Astrocyte of the hippocampus (primary cell): ENCODE measurements at places on chromosomes 13 and 19.
A peak's percentile ranks its signal among the peaks of the same experiment; 100 is the strongest.

- no peak for DNase-seq
These were observed 71.4 kb downstream of the LRCH1 start for GRCh38 chr13:46624353-46624752.

GRCh38 chr19:41997121-41997850 lies 3.3 kb upstream of the ATP1A3 start:
- peak; percentile 83 for DNase-seq

GRCh38 chr13:33119856-33120543 lies 103.8 kb downstream of the KL start:
- DNase-seq, result peak; percentile 65

DNA sequence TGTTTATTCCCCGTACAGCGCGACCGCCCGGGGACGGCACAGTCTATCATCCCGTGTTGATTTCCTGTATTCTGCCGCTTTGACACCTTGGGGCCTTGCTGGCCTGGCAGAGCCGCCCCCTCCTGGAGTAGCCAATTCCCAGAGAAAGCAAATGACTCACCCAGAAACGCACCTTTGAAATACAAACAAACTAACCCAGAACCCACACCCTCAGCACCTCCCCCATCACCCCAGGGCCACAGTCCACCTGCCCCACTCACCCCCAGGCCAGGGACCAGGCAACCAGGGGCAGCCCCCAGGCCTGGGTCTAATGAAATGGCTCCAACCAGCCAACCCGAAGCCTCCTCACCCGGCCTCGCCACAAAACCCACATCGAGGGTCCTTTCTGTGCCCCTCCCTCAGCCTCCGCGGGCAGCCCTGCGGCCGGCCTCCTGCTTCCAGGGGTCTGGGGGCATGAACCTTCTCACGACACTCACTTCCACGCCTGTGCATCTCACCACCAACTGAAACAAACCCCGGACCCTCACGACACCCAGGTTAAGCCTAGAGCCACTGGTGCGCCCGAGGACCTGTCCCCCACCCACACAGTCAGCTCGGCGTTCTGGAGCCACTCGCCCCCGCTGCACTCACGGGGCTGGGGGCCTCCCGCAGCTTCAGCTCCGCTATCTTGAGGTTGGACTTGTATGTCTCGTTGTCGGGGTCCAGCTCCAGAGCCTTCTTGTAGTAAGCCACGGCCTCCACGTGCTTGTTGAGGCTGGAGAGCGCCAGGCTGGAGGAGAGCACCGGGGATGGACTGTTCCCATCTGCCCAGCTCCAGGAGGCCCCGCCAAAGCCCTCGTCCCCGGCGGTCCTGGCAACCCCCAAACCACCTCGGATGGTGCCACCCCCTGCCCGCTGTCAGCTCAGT lies 20.9 kb downstream of the SGTA start:
- DNase-seq, result no peak

GRCh38 chr13:33918199-33918932 lies 100.4 kb downstream of the RFC3 start:
- peak; percentile 74 for DNase-seq

DNA sequence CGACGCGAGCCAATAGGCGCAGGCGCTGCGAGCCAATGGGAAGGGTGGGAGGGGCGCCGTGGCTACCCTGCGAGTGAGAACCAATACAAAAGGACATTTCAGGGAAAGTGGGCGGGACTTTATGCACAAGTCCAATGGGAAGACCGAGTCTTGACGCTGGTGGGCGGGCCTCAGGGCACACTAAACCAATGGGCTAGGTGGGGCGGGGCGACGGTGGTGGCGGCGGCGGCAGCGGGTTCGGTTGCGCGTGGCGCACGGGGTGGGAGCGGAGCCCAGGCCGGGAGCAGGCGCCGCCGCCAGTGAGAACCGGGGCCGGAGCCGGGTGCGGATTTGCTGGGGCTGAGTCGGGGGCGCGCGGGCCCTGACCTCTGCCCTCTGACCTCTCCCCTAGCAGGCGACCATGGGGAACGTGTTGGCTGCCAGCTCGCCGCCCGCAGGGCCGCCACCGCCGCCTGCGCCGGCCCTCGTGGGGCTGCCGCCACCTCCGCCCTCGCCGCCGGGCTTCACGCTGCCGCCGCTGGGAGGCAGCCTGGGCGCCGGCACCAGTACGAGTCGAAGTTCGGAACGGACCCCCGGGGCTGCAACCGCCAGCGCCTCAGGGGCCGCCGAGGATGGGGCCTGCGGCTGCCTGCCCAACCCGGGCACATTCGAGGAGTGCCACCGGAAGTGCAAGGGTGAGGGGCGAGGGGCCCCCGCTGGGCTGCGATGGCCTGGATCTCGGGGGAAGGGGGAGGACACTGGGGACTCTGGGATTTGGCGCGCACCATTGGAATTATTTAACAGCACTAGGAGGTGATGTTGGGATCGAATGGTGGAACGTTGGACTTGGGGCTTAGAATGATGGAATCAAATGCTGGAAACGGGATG lies at the start of gene TOMM40:
TOMM40 (plus strand) TSS at position 239 of the 867 bp plus-strand sequence; CDS start at position 401, 162 bp downstream.
- DNase-seq, result peak; percentile 31

DNA sequence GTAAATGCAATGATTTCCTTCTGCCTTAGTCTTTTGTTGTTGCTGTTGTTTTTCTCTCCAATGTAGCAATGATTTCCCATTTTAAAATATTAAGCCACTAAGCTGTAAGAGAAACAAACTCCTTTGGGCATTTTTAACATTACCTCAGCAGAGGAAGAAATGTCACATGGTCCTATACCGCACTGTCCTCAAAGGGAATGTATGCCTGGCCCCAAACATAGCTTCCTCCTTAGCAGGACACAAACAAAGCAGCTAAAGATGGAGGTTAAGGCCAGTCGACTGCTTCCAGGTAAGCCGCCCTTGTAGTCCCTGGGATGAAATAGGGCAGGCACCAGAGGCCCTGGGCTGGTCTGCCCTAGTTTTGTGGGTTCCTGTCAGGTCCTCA lies 249.0 kb downstream of the TSHZ3 start:
- DNase-seq, result no peak

- no peak for DNase-seq
These were observed 25.9 kb downstream of the ZSWIM9 start for GRCh38 chr19:48196321-48196763.

DNA sequence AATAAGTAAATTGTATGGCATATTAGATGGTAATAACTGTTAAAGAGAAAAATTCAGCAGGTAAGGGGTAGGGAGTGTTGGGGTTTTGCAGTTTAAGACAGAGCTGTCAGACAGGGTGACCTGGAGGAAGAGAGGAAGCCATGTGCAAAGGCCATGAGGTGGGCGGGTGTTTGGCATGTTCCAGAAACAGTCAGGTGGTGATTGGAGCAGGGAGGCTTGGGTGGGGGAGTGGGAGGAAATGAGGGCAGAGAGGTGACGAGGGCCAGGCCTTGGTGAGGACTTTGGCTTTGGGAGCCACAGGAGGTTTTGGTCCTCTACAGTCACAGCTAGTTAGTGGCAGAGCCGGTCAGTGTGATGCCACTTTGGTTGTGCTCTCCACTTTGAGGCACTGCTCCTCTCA lies 20.1 kb downstream of the RYR1 start:
- DNase-seq, result no peak

DNA sequence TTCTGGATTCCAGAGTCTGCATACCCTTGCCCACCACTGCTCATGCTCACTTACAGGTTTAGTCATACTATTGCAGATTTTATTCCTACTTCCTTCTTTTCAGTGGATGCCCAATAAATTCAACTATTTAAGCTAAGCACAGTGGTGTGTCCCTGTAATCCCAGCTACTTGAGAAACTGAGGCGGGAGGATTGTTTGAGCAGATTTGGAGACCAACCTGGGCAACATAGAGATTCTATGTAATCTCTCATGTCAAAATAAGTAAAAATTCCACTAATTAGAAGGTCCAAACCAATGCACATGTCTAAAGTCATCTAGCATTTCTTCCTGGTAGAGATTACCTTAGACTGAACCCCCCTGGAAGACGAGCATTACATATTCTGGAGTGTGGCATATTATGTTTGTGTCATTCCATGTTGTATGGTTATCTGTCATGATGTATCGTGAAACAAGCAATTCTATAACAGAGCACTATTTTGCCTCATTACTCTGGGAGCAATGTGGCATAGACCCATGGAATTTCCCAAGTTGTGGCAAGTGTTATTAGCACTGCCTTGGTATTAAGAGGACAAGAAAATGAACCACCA lies 8.3 kb downstream of the HMGB1 start:
- no peak for DNase-seq

DNA sequence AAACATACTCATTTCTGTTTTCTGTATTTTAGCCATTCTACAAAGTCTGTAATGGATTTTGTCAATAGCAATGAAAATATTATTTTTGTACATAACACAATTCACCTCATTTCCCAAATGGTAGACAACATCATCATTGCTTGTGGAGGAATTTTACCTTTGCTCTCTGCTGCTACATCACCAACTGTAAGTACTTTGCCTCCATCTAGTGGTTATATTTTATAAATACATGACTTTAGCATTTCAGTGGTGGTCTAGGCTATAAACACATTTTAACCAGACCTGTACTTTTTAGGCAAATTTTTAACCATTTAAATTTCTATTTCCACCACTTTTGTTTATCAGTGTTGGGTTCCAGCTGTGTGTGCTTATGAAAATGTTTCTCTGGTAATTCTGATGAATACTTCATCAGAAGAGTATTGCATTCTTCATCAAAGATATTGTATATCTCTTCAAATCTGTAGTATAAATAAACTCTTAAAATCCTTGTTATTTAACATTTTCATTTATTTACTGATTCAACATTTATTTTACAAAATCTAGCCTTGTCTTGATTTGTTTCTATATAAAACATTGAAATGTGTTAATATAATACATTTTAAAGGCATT lies 222.4 kb downstream of the NBEA start:
- peak; percentile 51 for DNase-seq

DNA sequence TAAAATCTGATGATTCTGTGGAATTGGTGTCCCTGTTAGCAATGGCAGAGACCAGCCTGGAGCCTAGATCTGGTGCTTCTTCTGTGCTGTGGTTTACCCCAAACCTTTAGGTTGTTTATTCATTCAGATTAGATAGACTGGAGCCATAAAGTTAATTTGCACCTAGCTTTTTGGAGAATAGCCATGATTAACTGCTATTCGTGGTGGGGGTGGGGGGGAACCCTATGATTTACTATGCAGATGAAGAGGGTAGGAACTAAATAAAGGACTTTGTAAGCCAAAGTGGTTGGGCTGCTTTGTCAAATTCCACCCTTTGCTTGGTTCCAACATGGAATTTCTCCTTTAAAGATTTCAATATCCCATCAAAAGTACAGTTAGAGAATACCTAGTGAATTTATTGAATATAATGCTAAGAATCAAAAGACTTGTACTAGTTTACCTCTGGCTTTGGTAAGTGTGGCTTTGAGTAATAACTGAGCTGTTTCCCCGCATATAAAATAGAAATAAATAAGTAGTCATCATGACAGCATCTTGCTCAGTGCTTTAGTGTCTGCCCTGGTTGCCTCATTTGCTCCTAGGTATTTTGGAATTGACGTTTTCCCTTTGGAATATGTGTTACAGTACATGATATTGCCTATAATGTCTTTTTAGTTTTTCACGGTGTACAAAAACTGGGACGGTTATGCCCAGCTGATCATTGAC lies 27.6 kb downstream of the SKA3 start:
- DNase-seq, result no peak
